ENCODE measurements at places on chromosomes 12 and 14.

DNA sequence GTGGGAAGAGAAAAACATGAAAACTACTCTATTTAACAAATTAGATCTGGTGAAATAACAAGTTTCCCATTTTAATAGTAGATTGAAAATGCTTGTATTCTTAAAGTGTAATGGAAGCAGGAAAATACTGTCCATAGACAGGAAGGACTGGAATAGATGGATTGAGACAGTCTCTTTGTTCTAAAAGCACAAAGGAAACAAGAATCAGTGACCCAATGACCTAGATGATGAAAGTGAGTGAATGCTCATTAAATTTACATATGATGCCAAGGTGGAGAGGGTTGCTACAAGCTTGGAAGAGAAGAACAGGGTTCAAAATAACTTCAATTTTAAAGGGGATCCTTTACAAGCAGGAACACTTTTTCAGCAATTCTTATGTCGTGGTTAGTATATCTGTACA lies 233.1 kb downstream of the TRHDE start:
- no peak for DNase-seq

DNA sequence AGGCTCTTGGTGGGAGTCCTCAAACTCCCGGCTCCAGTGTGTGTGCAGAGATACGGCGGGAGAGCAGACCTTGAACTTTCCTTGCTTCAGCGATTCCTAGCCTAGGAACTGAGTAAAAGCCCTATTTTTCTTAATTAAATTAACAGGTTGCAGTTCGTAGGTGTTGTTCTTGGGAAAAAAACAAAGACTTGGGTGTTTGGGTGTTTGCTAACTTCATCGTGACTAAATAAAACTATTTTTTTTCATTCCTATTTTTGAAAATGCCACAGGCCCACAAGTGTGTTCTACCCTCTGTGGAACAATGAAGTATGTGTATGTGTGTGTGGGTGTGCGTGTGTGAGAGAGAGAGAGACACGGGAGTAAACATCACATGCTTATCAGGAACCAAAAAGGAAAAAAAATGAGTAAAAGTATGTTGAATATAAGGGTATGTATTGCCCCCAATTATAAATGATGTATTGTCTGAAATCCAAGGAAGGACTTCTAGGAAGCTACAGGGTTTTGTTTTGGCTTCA lies 651 bp downstream of the TMEM117 start:
- peak; percentile 32 for DNase-seq

GRCh38 chr14:94081386-94081820 lies 293 bp downstream of the IFI27L1 start:
- no peak for DNase-seq

DNA sequence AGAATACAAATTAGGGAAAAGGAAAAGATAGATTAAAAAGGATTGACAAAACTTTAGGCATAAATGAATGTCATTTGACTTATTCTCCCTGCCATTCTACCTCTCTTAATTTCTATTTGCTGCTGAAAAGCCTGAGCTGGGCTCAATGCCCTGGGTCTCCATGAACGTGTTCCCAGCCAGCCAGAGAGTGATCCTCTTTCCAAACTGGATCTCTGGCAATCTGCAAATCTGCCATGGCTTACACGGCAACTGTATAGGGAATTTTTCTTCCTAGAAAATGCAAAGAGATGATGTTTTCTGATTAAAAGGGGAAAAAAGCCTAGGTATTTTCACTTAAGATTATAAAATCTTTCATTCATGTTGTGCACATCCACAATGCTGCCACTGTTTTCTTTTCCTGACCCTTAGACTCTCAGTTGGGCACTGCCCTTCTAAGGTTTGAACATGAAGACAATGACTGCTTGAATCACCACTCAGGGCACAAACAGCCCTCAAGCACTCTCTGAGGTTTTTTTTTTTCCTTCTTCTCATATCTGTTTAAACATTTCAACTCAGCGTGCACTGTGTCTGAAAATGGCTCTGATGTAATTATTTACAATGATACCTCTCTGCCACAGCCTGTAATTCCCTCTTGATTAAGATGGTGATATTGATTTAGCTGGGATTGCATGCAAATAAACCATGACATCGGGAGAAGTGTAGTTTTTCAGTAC lies 60.3 kb downstream of the DACT1 start:
- DNase-seq: no peak

DNA sequence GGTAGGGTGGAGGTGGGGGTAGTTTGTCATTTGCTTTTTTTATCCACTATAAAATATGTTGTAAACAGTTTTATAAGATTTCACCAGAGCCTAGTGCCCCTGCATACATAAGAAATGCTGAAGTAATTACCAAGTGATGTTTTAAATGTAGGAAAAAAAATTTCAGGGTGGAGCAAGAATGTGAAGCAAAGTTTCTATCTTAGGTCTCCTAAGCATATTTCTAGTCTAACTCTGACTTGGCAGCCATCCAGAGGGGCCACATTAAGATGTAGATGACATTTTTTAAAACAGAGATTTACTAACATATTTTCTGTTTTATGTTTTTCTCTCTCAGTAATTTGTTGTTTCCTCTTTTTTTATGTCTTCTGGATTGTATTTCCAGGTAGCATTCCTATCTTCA lies 15.8 kb upstream of the KRAS start:
- DNase-seq: no peak

DNA sequence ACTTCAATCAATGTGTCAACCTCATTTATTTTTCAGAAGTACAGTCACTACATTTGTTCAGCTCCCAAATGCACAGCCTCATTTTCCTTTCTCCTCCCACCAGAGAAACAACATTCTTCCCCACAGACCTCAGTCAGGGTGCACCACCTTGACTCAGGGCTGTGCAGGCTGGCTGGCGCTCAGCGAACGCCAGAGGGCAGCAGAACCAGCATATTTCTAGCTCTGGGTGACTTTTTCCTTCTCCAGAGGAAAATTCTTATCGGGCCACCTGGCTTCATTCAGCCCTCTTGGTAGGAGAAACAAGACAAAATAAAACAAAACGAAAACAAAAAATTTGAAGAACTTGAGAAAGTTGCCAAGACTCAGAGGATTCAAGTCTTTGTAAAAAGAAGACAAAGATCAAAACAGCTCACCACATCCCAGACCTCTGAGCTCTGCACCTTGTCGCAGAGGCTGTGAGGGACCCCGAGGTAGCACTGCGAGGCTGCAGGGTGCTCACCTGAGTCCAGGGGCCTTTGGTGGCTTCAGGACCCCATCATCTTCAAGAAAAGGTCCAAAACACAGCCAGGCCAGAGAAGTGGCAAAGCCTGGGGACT lies 33.7 kb downstream of the PAH start:
- DNase-seq: peak; percentile 45

DNA sequence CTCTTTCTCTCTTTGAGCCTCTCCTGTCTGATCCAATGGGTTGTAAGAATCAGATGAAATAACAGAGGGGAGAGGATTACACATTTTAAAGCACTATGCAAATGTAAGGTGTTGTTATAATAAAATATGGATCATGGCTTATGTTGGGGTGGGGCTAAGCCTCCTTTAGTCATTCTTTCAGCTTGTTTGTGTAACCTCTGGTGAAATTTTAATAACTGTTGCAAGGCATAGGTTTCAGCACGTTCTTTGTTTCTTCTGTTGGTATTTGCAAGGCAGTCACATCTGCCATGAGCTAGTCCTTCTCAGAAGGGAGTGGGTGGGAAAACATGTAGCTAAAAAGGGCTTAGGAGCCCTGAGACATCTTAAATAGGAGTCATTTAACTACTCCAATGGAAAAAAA lies 74.8 kb upstream of the FRMD6 start:
- no peak for DNase-seq

GRCh38 chr12:122964439-122965257 lies 1.6 kb downstream of the ABCB9 start:
- DNase-seq: no peak
